Kidney glomerular epithelial cell (primary cell): ENCODE measurements at places on chromosomes 13 and 19.

GRCh38 chr19:19866611-19867248 lies 1.0 kb downstream of the ZNF253 start:
- DNase-seq = no peak

- DNase-seq = no peak
These were observed 58.0 kb downstream of the PIBF1 start for GRCh38 chr13:72839831-72840426.

DNA sequence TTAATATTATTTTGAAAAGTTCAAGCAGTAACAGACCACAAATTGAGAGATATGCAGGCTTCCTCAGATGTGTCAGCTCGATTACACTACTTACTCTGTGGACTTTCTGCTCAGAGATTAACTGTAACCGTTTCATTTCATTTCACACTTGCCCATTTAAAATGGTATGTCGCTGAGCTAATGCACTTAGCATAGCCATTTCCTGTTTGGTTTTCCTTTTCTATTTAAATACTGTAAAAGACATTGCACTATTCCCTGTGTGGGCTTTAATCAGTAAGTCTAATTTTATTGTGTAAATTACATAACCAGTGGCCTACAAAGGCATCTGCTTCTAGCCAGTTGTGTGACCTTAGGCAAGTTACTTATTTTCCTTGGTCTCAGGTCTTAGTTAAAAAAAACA lies 237.6 kb downstream of the LACC1 start:
- DNase-seq = peak; percentile 38

- DNase-seq = peak; percentile 61
These were observed 86.5 kb downstream of the KCTD12 start for GRCh38 chr13:76799696-76800095.

DNA sequence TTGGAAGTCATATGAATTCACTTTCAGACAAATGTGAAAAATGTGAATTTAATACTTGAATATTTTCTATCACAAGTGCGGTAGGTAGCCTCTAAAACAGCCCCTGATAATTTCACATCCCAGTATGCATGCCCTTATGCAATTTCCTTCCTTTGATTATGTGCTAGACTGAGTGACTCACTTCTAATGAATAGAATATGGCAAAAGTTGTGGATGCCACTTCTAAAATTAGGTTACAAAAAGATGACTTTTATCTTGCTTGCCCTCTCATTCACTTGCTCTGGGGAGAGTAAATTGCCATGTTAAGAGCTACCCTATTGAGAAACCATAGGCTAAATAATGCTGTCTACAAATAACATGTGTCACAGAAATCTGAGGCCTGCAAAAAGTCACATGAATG lies 402.5 kb upstream of the PCDH9 start:
- no peak for DNase-seq

DNA sequence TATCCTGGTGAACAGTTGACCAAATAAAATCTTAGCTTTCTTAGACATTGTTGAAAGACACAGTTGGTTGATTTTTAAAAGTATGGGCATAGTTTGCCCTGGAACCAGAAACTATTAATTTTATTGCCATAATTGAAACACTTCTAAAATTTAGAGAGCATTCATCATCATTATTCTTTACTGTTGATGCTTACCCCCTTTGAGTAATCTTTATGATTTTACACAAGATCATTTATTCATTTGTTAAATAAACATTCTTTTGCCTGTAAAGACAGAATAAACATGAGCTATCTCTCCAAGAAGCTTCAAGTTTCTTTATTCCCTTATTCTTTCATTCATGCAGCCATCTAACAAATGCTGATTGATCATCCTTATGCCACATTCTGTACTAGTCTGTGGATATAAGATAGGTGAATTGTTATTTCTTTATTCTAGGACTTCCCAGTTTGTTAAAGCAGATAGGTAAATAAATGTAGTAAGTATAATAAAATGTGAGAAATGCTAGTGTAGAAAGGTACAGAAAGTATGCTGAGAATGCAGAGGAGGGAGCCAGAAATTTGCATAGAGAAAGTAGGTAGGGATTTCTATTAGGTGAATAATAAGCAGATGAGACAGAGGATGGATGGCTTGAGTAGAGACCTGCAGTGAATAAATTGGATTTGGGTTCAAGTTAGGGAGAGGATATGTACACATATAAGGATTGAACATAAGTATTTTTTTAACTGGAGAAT lies 8.2 kb downstream of the SERTM1 start:
- DNase-seq = peak; percentile 46

GRCh38 chr13:87524775-87525174 lies 146.4 kb upstream of the SLITRK5 start:
- no peak for DNase-seq

GRCh38 chr19:2461751-2462634 lies 5.2 kb upstream of the LMNB2 start:
- DNase-seq = peak; percentile 9

DNA sequence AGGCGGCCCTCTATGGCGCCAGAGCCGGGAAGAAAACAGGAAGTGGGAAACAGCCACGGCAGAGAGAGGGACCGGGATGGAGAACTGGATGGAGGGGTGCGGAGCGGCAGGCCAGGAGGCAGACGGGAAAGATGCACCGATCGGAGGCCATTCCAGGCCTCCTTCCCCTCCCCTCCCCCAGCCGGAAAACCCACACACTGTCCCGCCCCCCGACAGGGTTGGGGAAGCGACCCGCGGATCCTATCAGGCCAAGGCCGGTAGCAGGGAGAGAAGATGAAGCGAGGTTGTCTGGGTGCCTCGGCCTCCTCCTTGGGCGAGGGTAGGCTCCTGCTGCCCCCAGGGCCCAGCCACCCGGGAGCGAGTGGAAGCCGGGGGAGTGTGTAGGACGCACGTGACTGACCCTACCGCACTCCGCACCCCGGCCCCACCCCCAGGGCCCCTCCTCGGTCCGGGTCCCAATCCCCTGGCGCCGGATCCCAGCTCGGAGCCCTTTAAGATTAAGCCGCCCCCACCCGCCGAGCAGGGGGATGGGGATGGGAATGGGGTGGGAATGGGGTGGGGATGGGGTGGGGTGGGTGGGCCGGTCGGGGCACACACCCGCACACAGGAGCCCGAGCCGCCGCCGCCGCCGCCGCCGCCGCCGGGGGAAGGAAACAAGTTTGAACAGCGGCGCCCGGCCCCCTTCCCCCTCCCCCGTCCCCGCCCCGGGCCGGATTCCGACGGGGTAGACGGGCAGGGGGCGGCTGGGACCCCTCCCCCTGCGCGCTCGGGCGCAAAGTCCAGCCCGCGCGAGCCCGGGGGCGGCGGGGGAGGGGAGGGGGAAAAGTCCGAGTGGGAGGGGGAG lies 1.5 kb downstream of the ERF start:
- no peak for DNase-seq

DNA sequence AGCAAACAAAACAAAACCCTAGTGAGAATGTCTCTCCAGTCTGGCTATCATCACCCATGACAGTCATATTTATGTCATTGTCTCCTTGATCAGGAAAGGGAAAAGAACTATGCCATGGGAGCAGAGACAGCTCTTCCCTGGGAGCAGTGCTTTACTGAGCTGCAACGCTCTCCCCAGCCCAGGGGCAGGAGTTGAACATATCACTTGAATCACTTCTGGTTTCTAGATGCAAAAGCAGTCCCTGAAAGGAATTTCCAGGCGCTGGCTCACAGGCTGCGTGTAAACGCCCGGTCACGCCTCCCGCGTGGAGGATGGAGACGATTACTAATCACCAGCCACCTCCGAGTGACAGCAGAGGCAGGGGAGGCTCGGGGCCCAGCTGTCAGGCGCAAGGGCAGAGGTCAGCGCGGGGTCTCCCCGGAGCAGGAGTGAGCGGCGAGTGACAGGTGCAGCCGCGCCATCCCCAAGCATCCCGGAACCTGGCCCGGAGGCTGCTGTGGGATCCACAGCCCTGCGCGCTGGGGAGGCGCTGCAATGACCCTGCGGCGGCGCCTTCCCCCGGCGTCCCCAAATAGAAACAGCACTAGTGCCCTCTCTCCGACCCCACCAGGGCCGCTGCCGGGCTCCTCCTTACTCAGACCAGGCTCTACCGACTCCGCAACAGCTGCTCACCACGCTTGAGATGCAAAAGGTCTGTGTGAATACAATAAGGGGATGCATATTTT lies 23.5 kb upstream of the DCLK1 start:
- peak; percentile 31 for DNase-seq

GRCh38 chr13:40982772-40983171 lies 36.3 kb downstream of the ELF1 start:
- no peak for DNase-seq

GRCh38 chr19:48659768-48660167 lies 13.0 kb downstream of the NTN5 start:
- no peak for DNase-seq

- no peak for DNase-seq
These were observed 20.0 kb downstream of the PNMA8A start for GRCh38 chr19:46451352-46451751.

- DNase-seq = no peak
These were observed 6.2 kb downstream of the KLF5 start for GRCh38 chr13:73065036-73065435.

- DNase-seq = no peak
These were observed 5.4 kb downstream of the LINGO3 start for GRCh38 chr19:2302319-2303210.

DNA sequence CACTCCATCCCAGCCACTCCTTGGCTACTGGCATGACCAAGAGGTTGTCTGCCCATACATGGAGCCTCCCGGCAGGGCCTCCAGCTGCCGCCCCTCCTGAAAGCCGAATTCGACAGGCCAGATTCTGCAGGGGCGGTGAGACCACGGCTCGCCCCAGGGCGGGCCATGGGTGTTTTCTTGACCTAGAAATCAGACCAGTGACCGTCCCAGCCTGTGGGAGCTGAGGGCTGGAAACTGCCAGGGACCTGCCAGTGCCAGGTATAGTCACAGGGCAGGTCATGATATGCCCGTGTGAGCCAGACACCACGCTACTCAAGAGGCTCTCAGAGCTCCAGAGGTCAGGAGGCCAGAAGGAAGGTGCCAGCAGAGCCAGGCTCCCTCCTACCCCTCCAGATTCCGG lies 16.8 kb downstream of the DAPK3 start:
- no peak for DNase-seq

- DNase-seq = no peak
These were observed 22.2 kb downstream of the PPP2R1A start for GRCh38 chr19:52211926-52212571.

GRCh38 chr13:79803989-79804388 lies 323.0 kb downstream of the NDFIP2 start:
- no peak for DNase-seq

DNA sequence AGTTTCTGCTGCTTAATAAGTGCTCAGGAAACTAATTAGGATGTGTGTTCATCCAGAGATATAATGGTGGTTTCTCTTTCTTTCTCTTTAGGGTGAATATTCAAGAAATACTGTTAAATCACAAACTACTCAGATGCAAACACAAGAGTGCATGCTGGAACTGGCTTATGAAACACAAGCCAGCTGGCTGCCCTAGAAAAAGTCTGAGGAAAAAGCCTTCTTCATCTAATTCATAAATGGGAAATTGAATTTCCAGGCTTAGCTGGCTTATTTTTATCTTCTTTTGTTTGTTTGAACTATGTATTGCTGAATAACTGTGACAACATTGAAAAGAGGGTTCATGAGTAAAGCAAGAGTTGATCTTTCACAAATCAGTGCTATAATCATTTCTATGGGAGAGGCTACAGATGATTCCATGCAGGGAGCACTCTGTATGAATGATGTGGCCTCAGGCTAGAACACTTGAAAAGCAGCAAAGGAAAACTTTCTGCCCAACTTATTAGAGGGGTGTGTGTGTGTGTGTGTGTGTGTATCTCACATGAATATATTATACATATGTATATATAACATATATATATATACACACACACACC lies 69.8 kb upstream of the SCEL start:
- DNase-seq = no peak

DNA sequence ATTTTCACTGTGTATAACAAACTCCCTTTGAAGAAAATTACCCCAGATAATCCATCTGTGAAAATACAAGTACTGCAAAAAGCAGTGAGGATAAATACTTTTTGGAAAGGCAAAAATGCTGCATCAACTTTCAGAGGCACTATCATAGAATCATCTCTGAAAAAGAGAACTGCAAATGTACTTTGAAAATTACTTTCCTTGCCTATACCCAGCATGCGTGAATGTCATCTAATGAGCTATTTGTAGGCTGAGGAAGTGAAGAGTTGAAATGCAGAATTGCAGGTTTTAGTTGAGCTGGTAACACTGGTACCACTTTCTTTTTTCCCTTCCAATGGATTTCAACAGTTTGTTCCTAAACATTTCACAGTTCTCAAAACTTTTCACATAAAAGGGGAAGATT lies 196.7 kb downstream of the TBC1D4 start:
- DNase-seq = no peak

- DNase-seq = no peak
These were observed 283.3 kb downstream of the DIAPH3 start for GRCh38 chr13:59880468-59880867.

DNA sequence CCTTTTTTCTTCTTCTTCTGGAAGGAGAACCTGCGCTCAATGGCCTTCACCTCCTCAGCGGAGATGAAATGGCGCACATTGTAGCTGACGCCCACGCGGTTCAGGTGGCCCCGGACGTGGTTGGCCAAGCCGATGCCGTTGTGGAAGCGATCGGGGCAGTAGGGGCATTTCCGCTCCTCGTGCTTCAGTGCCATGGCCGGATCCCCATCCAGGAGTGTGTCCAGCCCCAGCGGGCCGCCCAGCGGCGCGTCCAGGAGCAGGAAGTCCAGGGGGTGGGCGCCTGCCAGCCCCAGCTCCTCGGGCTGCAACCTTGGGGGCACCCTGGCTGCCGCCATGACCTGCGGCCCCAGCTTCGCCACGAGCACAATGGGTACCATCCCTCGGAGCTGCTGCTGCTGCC lies 11.2 kb downstream of the WIZ start:
- DNase-seq = no peak

DNA sequence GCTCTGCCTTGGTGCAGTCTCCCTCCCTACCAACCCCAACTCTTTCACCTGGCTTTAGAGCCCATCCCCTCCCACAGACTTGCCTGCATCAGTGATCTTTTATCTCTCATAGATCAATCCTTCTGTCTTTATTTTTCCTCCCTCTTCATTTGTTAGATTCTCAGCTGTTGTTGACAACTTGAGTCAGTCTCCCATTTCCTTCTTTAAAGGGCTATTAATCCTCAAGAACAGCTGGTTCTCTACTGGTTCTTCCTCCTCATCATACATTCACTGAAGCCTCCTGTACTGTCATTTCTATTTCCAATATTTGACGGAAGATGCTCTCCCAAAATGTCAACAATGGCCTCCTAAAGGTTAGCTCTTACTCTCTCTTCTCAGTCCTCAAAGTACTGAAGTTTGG lies 408.2 kb downstream of the TBC1D4 start:
- no peak for DNase-seq

- DNase-seq = no peak
These were observed 172.2 kb downstream of the DNAJC15 start for GRCh38 chr13:43195551-43195950.

GRCh38 chr19:52691215-52691610 lies 43.6 kb downstream of the ZNF611 start:
- no peak for DNase-seq

- no peak for DNase-seq
These were observed 15.5 kb downstream of the MCF2L start for GRCh38 chr13:112984501-112984900.

GRCh38 chr19:15022752-15023151 lies 26.5 kb upstream of the CASP14 start:
- no peak for DNase-seq
